ENCODE measurements at places on chromosomes 1 and 21.

GRCh38 chr1:39268906-39269305 lies 64.4 kb downstream of the MACF1 start:
- no peak for DNase-seq

- DNase-seq, result no peak
These were observed 4.4 kb upstream of the PRRX1 start for GRCh38 chr1:170659399-170660035.

DNA sequence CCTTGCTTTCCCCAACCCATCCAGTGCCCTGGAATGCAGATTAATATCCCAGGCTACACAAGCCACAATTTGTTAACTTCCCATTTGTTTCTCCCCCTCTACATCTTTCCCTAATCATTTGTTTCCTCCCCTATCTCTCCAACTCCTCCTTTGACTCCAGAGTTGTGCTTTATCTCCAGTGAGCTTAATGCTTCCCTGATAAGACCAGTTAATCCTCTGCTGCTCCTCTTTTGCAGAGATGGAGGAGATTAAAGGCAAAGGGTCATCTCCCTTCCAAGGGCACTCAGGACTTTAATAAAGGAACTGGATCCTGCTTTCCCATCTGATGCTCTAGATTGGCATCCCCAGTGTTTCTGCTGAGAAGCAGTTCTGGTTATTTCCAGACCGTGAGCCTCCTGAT lies 7.1 kb downstream of the FAM78B start:
- no peak for DNase-seq

GRCh38 chr21:39911286-39912199 lies 44.3 kb downstream of the PCP4 start:
- no peak for DNase-seq

DNA sequence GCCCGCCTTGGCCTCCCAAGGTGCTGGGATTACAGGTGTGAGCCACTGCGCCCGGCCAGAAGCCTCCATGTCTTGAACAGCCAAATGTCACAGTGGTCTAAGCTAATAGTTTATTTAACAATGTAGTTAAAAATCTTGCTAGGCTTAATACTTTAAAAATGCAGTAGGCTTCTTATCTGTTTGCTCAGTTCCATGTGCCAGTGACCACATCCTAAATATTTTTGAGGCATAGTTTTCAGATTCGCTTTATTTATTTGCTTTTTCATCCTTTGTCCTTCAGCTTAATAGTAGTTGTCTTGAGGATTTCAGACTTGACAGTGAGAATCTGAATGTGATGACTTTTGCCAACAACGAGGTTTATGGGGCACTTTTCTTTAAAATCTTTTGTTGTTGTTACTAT lies 59.9 kb upstream of the PRRX1 start:
- DNase-seq, result no peak

DNA sequence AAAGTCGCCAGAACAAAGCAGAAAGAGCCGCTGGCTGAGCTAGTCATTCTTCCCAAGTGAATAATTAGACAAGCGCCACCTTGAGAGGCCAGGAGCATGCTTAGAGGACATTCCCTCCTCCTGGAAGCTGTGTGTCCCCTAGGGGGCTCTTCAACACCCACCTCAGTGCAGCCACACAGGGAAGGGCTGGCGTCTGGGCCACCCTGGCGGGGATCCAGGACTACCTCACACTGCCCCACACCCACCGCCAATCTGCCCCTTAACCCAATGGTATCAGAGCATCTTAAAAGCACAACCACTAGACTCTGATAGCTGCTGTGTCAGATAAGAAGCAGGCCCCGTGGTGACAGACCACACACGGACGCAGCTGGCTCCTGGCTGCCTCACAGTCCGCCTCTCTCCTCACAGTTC lies 24.9 kb downstream of the SETD4 start:
- peak; percentile 73 for DNase-seq

DNA sequence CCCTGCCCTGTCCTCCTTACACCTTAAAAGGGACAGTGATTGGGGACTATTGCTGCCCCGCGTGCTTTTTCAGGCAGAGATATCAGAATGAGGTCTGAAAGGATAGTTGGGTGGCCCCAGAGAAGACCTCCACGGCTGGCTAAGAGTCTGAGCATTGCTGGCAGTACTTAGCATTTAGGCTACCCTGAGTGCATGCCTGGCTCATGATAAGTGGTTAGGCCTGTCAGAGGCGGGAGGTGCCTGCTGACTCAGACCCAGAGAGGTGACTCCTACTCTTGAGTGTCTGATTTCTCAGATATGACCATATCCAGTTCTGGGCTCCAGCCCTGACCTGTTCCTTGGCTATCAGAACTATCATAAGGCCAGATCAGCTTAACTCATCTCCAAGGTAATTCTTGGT lies 213.7 kb downstream of the PBX1 start:
- peak; percentile 63 for DNase-seq

DNA sequence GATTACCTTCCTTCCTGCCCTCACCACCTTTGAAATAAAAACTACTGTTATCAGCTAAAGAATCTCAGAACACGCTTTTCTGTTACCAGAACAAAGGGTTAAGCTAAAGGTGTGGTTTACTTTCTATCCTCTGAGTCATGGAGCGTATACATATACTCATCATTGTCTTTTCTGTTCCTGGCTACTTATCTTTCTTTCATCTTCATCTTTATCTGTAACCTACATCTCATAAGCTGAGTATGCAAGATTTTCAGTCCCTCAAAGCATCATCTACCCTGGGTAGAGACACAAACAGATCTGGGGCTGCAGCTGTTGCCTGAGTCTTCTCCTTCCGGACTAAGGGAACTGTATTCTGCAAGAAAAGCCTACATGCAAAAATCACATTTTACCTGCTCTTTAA lies 75.6 kb downstream of the LMO4 start:
- DNase-seq, result no peak

DNA sequence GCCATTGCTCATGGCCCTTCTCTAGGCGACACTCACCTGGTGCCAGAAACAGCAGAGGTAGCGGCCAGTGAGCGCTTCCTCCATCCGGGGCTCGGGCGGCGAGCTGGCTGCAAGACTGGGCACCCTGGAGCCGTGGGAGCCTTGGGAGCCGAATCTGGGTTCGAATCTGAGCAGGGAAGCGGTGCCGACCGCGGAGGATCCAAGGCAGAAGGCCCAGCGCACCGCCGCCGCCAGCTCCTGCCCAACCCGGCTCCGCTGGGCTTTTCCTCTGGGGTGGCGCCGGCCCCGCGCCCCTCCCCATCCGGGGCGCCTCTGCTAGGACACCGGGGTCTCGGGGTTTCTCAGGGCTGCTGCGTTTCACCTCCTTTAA lies 1.7 kb upstream of the PRDM16 start:
- DNase-seq, result no peak

DNA sequence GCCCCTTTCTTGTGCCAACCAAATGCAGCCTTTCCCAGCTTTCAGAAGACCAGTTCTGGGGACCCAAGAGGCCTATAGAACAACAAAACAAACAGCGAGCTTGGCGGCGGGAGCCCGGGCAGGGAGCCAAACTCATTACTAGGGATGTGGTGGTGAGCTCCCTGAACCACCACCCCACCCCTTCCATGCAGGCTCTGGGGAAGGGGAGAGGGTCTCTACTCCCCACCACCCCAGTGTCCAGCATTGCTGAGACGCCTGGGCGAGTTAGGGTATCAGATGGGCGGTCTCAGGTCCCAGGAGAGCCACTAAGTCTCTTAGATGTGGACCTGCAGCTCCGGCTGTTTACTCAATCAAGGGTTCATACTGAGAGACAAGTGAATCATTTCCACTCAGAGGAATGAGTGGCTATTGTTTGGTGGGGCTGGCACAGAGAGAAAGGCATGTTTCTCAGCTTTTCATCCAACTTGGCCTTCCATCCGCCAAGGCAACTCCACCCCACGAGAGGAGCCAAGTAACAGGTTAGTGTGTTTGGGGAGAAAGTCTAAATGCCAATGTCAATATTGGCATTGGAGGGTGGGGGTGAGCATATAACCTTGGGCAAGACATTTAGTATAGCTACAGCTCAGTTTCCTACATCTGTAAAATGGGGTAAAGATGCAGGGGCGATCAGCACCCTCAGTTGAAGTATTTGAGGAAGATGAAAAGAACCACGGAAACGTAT lies 40.9 kb downstream of the PLXNA2 start:
- DNase-seq, result no peak

DNA sequence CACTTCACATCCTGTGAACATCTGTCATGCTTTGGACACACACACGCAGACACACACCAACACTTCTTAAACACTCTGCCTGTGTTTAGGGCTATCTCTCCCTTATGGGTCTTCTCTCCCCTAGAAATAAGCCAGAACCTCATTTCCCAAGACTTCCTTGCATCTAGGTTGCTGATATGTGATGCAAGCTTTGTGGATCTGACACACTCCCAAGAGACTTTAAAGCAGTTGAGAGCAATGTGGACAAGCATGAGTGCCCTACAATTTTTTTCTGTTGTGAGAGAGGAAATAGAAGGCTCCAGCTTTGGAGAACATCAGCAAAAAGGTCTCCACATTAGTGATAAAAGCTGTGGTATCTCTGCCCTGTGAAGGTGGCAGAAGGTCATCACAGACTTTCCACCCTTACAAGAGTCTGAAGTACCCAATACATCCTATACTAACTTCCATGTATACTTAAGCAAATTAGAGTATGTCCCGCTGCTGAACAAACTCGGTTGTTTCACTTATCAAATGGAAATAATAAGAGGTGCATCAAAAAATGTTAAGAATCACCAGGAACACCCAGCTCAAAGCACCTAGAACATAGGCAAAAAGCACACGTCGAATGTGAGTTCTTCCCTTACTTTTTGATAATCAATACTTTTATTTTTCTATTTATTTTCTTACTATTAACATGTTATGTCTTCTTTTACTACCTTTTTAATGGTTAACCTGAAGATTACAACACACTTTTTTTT lies 267.6 kb downstream of the SETD4 start:
- DNase-seq, result no peak

GRCh38 chr1:167431909-167432650 lies 86.2 kb downstream of the CD247 start:
- DNase-seq, result no peak

GRCh38 chr1:32797456-32797855 lies 19.7 kb downstream of the YARS1 start:
- no peak for DNase-seq

GRCh38 chr1:9613625-9614299 lies 25.1 kb downstream of the TMEM201 start:
- no peak for DNase-seq

- DNase-seq, result no peak
These were observed 137.3 kb upstream of the FAM78B start for GRCh38 chr1:166304131-166304530.

DNA sequence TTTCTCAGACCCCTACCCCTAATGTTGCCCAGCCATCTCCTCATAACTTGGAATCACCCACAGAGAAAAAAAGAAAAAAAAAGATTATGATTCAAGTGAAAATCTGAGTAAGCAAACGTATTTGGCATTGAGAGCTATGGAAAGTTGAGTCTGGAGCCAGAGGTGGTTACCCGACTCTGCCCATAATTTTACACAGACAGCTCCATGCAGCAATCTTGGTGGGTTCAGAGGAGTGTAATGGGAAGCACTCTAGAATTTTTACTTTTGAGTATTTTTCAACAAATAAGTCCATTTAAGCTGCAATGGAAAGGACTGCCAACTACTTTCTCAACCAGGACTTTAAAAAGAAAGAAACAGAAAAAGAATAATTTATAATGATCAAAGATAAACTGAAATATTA lies 62.7 kb downstream of the ZC3H11B start:
- no peak for DNase-seq

DNA sequence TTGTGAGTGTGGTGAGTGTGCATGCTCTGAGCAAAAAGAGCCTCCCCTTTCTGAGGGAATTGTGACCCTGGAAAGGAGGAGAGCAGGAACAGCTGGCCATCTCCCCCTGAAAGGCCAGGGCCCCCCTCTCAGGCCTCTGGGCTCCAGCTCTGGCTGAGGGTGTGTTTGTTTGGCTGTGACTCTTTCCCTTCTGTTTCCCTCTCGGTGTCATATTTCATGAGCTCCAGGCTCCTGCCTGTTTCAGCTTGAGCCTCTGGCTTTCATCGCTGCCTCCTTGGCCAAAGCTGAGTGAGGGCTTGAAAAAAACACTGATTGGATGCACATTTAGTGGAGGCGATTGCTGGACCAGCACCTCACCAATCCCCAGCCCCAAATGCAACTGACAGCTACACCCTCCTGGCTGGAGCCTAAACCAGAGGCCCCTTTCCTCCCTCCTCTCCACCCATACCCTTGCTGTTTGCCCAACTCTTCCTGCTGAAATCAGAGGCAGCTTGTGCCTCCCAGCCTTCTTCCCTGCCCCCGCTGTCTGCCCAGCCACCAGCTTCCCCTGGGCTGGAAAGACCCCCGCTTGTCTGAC lies 64.1 kb downstream of the DDR2 start:
- no peak for DNase-seq

All from common myeloid progenitor, CD34-positive (primary cell).